HEK293T (cell line): ENCODE measurements at places on chromosomes 5 and 9.

DNA sequence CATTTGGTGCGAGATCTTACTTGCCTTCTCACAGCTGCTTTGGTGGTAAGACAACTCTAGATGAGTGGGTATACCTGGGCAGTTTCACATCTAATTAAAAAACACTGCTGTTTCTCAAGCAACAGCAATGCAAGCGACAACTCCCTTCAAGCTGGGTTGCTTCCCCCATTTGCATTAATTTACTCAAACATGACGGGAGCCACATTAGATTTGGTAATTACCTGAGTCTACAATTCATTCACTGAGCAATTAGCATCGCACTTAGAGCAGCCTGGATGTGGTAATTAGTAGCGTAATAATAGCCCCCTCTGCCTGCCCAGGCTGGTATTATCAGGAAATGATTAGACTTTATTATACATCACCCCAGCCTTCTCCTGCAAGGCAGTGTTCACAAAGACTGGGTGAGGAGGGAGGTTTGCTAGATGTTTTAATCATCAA lies 73.4 kb downstream of the FBXO38 start:
- no peak for DNase-seq

- DNase-seq: no peak
Observed at GRCh38 chr5:150256410-150257064, 33.0 kb downstream of the CAMK2A start.

DNA sequence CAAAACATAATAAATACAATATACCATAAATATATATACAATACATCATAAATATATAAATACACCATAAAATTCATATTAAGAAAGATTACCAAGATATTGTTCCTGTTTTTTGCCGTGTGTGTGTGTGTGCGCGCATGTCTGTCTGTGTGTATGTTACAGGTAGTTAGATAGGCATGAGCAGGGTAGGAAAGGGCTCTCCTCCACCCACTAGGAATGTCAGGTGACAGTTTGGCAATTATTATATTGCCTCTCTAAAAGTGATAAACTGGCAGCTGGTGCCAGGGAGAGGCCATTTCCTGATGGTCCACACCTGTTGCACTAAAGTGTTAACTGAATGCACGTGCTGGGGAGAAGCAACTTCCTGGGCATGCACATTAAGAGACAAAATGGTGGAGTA lies 232.8 kb downstream of the ADAMTS6 start:
- DNase-seq: no peak

DNA sequence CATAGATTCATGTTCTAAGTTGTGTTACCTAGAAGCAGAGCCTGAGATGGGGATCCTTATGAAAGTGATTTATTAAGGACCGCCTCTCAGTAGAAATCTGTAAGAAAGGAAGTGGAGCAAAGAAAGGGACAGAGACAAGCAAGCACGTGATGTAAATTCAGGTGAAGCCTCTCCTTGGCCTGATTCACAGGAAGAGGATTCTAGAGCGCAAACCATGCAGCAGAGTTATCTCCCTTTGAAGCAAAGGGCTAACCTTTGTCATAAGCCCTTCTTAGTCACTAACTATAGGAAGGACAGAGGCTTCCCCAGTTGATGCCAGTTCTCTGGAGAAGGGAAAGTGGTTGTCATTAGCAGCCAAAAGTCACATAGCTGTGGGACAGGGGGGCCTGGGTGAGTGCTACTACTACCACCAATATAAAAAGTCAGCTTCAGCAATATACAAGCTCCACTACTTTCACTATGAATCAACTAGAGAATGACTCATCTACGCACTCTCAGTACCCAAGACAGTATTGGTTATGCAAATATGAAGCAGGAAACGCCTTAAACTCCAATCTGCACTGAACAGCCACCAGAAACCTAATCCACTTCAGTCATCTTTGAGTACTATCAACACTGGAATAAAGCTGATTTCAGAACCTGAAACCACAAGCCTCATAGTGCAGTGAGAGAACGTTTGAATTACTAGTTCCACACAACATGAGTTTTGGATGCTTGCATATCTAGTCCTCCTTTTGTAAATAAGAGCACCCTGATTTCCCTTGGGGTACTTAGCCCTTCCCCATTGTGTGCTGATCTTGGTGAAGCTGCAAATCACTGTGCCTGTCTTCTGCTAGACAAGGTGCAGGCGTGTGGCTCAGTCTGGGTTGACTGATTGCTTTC lies 162.7 kb downstream of the ZNF608 start:
- DNase-seq: no peak

GRCh38 chr9:85292261-85292660 lies 449.5 kb downstream of the AGTPBP1 start:
- no peak for DNase-seq

- DNase-seq: no peak
Observed at GRCh38 chr9:8732367-8733075, 932.9 kb upstream of the DMAC1 start.
